ENCODE measurements at places on chromosomes 12 and 14.
A peak's percentile ranks its signal among the peaks of the same experiment; 100 is the strongest.

GRCh38 chr14:22838631-22839041 lies 2.3 kb downstream of the MMP14 start:
- DNase-seq = no peak

DNA sequence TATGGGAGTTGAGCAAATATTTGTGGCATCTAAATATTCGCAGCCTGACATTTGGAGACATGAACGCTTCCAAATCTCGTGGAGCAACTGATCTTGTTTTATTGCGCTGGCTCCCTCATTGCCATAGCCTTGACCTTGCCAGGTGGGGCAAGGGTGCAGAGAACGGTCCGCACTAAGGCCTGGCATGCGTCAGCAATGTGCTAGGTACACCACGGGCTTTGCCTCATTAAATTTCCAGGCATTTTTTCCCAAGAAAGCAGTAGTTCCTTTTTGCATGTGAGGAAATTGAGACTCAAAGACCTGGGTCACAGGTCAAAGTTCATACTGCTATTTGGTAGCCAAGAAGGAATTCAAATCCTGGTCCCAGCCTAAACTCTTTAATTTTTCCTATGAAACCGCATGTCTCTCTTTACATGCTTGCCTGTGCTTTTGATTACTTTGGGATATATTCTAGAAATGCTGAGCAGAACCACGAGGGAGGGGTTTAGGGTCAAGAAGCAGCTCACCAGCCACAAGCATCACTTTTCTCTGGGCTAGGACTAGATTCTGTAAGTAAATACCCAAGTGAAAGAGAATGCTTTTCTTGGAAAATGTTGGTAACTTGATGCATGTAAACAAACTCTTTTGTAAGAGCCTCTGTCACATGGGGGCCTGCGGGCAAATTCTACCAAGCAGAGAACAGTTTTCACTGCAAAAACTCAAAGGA lies 891.6 kb downstream of the VRK1 start:
- DNase-seq = no peak

DNA sequence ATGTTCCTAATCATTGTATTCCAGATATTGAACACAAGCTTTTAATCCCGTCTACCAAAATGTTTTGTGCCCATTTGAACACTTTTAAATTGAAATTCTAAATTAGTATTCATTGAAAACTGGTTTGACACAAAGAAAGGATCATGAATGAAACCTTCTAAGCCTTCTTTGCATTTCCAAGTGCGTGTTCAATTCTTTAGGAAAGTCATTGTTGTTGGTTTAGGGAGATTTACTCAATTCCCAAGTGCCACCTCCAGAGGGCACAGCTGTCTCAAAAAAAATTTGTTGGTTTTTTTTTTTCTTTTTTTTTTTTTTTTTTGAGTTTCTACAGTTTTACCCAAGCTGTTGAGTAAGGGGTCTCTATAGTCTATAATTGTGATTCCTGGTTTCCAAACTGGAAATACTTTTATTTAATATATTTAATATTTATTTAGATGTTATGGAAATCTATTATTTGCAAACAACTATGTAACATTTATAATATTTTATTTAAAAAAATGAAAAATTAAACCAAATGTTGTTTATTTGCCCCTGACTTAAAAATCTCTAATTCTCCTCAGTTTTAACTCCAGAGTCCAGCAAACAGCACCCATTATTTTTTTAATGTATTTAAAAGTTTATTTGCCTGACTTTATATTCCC lies 79.9 kb downstream of the NEDD1 start:
- DNase-seq = no peak

DNA sequence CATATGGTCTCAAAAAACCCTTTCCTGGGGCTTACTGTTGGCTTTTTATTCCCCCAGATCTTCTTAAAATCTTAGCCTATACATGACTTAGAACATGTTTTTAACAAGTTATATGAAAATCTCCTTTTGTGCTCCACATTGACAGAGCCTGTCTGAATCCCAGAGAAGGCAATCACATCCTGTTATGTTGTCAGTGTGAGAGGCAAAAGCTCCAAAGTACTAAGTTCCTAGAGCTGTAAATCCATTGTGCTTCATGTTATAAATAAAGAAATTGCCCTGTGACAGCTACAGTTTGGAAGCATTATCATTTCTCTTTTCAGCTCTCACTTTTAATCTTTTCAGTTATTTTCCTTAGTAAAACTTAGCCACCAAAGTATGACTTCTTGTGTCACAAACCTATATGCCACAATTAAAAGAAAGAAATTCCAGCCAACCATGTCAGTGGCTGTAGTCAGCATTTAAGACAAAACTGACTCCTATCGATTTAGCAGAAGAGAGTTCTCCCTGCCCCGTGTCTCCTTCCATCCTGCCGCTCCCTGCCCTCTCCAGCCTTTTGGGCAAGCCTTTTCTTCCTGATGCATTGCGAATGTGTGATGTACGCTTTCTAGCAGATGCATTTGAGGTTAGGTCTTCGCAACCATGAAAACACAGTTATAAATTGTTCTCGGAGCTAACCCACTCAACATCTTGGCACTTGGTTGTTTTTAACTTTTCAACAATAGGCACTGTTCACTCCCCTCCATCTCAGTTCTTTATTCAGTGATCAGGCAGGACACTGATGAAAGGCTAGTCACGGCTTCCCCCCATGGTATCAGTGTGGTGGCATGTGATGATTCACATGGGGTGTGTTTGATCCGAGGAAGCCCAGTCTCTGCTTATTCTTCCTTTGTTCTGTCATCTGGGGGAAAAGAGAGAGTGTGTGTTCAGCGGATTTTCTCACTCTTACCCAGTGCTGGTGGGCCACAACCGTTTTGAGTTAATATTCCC lies 143.5 kb downstream of the SSPN start:
- no peak for DNase-seq

- no peak for DNase-seq
Observed at GRCh38 chr14:71130491-71131179, 223.4 kb downstream of the PCNX1 start.

- no peak for DNase-seq
Observed at GRCh38 chr14:104267895-104268294, 129.5 kb downstream of the KIF26A start.

DNA sequence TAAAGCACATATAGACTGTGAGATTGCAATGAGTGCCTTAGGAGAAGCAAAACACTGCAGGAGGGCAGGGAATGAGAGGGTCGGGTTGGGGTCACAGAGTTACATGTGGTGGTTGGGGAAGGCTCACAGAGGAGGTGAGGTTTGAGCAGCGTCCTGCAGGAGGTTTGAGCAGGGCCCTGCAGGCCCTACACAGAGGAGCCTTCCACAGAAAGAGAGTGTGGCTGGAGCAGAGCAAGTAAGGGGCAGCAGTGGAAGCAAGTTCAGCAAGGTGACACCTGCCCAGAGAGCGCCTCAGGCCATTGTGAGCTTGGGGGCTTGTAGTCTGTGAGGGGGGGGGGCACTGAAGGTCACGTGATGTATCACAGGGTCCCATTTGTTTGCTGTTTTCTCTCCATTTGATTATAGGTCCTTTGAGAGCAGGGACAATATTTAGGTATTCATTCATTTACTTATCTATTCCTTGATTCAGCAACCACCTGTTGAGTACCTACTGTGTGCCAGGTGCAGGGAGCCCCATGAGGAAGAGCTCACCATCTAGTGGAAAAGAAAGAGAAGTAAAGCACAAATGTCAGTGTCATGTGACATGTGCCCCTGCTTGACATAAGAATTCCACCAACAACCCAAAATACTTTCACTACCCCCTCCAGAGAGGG lies 56.6 kb downstream of the GALNT16 start:
- no peak for DNase-seq

- no peak for DNase-seq
Observed at GRCh38 chr12:51811203-51812202, 37.0 kb downstream of the FIGNL2 start.

DNA sequence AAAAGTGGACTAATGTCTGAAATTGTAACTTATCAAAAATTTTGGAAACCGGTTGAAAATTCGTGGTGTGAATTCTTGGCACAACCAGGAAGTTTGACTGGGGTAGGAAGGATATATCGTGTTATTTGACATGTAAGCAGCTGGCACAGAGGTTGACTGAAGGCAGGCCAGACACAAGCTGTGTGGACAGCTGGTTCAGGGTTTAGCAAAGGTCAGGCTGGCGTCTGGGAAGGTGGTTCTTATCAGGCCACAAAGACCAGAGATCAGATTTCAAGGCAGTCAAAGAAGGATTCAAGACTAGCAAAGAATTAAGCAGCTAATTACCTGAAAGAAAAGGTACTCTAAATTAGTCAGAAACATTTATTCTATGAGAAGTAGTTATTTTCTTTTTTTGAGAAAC lies 450.2 kb upstream of the MDGA2 start:
- DNase-seq = peak; percentile 3

DNA sequence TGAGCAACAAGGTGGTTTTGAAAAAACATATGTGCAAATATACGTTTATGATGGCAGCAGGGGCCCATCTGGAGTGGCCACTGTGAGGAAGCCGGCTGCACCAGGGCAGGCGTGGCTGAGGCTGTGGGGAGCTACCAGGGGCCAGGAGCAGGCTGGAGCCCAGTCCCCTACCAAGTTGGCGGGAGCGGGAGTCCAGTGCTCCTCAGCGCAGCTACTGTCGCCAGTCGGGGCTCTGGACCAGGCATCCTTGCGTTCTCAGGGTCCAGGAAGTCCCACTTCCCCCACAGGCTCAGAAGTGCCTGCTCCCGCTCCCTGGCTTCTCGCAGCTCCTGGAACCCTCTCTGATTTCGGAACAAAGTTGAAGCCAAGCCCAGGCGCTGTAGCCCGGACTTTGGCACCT lies 1377.5 kb upstream of the FLRT2 start:
- DNase-seq = no peak

DNA sequence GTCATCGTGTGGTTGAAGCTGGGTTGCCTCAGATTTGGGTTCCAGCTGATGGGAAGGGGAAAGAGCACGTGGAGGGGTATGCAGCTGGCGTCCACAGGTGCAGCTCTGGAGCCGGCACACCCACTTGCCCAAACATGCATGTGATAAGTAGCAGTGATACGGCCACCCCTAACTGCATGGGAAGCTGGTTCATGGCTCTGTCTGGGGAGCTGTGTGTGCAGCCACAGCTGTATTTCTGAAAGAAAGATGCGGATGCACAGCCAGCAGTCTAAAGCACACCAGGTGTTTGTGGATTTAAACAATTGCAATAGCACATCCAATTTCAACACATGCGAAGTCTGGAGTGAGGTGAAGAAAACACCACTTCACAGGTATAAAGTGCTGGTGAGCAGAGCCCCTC lies 181.4 kb downstream of the EFCAB11 start:
- no peak for DNase-seq

DNA sequence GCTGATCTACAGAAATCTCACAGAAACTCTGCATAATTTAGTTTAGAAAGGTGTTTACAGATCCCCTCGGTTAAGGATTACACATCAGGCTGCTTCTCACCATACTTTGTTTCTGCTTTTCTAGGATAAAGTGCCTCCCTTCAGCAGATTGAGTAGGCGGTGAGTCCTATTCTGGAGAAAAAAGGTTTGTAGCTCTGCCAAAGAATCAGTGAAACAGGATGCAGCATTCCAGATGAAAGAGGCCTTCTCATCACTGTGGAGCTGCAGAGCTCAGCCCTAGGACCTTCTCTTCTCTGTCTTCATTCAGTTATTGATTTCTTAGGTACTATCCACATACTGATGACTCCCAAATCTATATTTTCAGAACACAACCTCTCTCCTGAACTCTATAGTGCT lies 155.5 kb upstream of the KRR1 start:
- peak; percentile 69 for DNase-seq

DNA sequence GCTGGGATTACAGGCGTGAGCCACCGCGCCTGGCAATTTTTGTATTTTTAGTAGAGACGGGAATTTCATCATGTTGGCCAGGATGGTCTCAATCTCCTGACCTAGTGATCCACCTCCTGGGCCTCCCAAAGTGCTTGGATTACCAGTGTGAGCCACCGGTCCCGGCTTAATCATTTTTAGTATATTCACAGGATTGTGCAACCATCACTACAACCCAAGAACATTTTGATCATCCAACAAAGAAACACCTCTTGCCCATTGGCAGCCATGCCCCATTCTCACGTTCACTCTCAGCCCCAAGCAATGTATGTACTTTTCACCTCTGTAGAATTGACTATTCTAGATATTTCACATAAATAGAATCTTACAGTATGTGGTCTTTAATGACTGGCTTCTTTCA lies 19.9 kb downstream of the SP1 start:
- no peak for DNase-seq

GRCh38 chr12:120066341-120066740 lies 50.2 kb downstream of the RAB35 start:
- DNase-seq = no peak

GRCh38 chr12:68932128-68932960 lies 627 bp downstream of the CPM start:
- no peak for DNase-seq

GRCh38 chr12:86698641-86698980 lies 442.4 kb upstream of the MGAT4C start:
- DNase-seq = peak; percentile 74

GRCh38 chr14:38522724-38523123 lies 266.8 kb upstream of the CLEC14A start:
- no peak for DNase-seq

GRCh38 chr12:128982933-128983332 lies 129.7 kb downstream of the GLT1D1 start:
- no peak for DNase-seq

DNA sequence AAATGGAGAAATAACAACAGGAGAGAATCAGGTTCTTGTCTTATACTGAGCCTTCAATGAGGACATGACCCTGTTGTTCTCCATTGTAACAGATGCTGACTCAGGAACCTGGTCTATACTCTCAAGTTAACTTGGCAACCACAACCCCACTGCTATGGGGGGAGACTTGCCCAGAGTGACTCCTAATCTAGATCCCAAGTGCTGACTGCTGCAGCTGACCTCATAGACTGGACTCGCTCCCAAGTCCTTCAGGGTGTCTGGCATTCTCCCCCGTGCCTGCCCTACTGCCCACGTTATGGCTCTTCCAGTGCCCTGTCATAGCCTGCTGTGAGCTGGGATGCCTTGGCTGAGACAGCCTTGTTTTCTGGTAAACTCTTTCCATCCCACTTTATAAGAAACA lies 37.1 kb downstream of the NID2 start:
- DNase-seq = peak; percentile 87

DNA sequence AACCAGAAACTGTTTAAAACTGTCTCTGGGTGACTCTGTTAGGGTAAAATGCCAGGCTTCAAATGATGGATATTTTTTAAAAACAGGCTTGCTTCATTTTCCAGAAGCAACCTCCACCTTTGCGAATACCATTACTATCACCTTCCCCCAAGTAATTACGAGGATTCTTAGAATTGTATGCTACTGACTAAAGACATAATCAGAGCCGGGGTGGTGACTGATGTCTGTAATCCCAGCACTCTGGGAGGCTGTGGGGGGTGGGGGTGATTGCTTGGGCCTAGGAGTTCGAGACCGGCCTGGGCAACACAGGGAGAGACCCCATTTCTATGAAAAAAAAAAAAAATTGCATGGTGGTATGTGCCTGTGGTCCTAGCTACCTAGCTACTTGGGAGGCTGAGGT lies 38.3 kb downstream of the FGD6 start:
- DNase-seq = no peak

DNA sequence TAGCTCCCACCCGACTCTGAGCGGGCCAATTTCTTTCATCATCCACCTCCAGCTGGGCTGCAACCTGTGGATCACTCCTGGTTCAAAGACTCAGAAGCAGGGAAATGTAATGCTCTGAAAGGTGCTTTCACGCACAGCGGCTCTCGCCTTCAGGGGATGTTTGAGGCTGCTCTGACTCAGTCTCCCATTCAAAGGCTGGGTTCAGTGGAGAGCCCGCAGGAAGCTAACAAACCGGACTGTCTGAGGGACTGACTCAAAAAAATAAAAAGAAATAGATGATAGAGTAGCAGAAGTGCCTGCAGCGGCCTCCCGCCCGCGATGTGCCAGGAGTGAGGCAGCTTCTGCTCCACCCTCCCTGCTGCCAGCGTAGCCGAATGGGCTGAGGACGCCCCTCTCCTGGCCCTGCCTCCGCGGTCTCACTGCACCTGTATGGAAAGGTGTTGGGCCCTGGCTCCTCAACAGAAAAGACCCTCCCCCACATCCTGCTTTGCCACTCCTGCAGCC lies 98.0 kb downstream of the GCH1 start:
- DNase-seq = no peak
